HCT116 (cell line): ENCODE measurements at places on chromosomes 2 and 18.

DNA sequence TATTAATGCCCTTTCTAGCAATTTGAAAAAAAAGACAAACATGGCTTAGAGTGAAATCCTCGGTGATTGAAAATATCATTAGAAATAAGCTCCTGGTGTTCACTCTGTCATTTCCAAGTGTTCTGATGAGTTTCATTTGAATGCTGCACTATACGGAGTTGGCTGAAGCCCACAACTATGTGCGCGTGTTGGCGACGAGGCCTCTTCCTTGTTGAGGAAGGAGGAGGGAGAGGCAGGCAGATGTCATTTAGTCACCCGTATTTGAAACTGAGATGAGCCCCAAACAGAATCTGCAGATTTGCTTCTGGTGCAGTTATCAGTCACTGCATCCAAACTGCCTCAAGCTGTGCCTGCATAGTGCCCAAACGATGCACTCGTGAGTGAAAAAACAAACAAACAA, 23.5 kb upstream of the SKOR2 start:
- DNase-seq, result no peak

GRCh38 chr18:78518805-78519204, 460.8 kb upstream of the SALL3 start:
- no peak for DNase-seq

DNA sequence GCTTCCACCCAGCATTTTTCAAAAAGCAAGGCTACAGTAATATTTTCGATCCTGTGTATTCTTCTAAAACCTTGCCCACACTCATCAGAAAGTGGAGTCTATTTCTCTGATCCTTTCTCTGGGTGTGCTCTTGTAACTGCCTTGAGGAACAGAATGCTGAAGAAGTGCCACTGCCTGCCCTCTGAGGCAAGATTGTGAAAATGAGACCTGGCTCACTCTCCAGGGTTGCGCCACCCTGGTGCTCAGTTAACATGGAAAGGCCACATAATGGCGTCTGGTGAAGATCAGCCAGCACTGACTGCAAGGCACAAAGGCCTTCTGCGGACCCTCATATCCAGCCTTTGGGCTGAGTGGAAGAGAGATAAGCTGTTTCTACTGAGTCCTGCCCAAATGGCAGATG, 11.2 kb upstream of the SH3RF3 start:
- DNase-seq, result no peak

- peak; percentile 13 for DNase-seq
Observed at GRCh38 chr2:94956797-94957391, 68.6 kb upstream of the MAL start.

DNA sequence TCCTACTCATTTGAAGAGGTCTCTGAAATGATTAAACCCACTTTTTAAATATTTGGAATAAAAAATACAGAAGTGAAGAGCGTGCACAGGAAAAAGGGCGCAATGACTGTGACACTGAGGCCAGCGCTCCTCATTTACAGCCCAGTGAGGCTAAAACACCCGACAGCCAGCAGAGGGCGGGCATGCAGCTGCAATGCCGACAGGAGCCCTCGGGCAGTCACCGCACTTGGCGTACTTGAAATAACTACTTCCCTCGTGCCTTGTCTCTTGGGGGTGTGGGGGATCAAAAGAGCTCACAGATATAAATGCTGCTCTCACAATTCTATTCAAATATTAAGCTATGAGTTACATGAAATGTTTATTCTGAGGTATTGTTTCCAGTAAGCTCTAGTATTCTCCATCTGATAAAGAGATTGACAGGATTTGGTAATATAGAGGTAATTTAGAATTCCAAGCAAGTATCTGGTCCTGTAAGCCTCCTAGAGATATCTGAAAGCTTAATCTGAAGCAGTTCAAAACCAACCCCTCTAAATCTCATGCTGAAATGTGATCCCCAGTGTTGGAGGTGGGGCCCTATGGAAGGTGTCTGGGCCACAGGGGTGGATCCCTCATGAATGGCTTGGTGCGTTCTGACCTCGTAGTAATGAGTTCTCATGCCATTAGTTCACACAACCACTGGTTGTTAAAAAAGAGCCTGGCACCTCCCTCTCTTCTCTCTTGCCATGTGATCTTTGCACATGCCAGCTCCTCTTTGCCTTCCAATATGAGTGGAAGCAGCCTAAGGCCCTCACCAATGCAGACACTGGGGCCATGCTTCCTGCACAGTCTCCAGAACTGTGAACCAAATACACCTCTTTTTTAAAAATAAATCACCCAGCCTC, 93.6 kb downstream of the ZAP70 start:
- DNase-seq, result peak; percentile 45

DNA sequence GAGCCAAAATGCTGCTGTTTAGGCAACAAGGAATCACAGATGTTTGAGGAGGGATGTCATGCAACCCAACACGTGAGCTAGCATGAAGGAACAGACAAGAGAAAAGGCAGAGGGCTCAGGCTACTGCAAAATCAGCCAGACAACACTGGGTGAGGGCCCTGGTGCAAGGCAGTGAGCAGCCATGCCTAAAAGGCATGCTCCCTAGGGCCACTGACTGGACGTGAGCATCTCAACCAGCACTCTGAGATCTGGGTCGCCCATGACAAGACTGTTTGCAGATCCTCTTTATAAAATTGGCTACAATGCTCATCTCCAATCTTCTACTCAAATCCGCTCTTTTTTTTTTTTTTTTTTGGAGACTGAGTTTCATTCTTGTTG, 49.1 kb downstream of the KIAA2012 start:
- no peak for DNase-seq

- DNase-seq, result no peak
Observed at GRCh38 chr2:186884587-186884986, 35.6 kb upstream of the ZSWIM2 start.

DNA sequence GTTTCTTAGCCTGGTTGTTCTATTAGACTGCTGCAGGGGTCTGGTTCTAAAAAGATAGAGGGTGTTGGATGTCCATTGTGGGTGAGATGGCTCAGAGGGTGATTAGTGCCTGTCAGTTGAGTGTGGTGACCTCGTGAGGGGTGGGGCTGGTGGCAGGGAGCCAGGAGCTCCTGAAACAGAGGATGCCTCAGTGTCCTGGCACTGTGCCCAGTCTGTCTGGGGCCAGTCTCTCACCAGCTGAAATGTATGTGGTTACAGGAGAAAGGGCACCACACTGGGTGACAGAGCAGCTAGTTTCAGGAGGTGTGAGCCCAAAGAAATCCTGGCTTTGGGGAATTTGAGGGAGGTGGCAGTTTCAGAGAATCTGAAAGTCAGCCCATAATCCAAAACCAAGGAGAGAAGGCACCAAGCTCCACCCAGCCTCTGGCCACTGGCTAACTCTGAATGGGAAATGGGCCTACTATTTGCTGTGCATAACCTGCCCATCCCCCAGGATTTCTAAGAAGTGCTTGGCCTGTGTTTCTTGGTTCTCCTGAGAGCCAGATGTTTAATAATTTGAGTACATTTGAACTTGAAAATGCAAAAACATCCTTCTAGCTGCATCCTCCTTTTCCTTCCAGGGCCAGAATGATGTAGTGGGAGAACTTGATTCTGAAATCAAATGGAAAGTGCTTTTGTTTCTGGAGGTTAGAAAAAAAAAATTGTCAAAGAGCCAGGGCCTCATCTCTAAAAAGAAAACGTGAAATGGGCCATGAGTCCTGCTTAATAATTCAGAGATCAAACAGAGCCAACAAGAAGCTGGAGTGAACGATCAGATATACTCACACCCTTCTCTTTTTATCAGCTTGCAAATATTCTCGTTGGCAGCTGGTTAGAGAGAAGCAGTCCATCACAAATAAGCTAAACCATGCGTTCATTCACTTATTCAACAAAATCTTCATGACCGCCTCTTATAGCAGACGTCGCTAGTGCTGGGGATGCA, 92.3 kb downstream of the B3GNT2 start:
- DNase-seq, result no peak

GRCh38 chr2:59314031-59314766, 1073.1 kb upstream of the FANCL start:
- no peak for DNase-seq

- no peak for DNase-seq
Observed at GRCh38 chr18:59068276-59069071, 71.2 kb upstream of the SEC11C start.

DNA sequence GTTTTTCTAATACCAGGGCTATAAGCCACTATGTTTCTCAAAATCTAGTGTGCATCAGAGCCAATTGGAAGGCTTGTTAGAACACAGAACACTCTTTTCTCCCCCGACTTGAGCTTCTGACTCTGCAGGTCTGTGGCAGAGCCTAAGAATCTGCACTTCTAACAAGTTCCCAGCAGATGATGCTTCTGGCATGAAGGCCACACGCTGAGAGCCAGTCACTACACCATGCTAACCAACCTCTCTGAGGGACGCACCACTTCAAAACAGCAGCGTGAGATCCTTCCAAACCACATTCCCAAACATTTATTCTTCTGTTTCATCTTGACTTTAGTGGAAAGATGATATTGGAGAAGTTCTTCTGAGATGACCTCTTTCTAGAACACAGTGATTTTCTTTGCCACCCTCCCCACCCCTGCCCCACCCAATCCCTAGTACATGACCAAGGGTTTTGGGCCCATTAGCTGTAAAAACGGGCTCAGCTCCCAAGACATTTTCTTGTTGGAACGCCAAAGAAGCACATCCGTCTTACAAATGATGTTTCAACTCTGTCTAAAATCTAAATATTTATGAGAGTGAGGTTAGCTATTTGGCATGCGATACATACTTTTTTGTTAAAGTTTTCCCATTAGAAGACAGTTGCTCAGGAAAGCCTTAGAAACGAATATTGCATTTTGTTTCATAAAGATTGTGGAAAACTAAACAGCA, 391.9 kb downstream of the TMEM182 start:
- no peak for DNase-seq

GRCh38 chr18:48792141-48792540, 158.6 kb downstream of the SMAD7 start:
- DNase-seq, result no peak

- no peak for DNase-seq
Observed at GRCh38 chr18:76317136-76317535, 177.9 kb downstream of the ZNF516 start.

- no peak for DNase-seq
Observed at GRCh38 chr2:121171625-121172119, 113.3 kb downstream of the TFCP2L1 start.

- no peak for DNase-seq
Observed at GRCh38 chr2:189305291-189305943, 125.9 kb upstream of the COL5A2 start.

DNA sequence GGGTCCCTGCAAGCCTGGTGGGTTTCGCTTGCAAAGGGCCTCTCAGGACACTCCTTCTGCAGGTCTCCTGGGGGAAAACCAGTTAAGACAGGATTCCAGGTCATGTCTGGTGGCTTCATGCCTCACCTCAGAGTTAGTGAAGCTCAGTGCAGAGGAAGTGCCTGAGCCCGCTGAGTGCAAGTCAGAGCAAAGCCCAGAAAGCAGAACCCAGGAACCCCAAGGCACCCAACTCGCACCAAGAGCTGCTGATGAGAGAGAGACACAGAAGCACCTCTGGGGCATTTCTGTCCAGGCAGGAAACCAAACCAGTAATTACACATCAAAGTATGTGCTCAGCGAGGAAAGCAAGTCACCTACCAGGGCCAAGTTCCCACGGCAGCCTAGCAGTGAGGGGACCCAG, 78.4 kb downstream of the ARHGEF4 start:
- no peak for DNase-seq

GRCh38 chr2:239251971-239252370, 148.8 kb downstream of the HDAC4 start:
- DNase-seq, result no peak

- DNase-seq, result no peak
Observed at GRCh38 chr2:200314976-200315567, 8.6 kb downstream of the SPATS2L start.

GRCh38 chr18:24986666-24987302, 365.2 kb downstream of the ZNF521 start:
- no peak for DNase-seq

DNA sequence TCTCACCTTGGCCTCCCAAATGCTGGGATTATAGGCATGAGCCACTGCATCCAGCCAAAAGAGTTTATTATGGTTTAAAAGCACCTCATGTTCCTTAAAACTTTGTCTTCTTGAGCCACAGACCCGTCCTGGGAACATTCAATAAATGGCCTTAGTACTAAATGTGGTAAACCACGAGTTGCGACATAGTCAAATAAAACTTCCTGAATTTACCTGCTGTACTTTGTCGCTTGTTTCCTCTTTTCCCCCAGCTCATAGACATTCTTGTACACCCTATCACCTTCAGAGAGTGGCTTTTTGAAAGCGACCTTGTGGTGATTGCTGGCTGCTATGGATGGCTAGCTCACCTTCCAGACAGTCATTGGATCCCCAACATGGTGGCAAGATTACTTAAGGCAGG, 310.4 kb downstream of the LRRTM1 start:
- no peak for DNase-seq

- peak; percentile 79 for DNase-seq
Observed at GRCh38 chr2:237122214-237122666, 36.6 kb downstream of the COPS8 start.

DNA sequence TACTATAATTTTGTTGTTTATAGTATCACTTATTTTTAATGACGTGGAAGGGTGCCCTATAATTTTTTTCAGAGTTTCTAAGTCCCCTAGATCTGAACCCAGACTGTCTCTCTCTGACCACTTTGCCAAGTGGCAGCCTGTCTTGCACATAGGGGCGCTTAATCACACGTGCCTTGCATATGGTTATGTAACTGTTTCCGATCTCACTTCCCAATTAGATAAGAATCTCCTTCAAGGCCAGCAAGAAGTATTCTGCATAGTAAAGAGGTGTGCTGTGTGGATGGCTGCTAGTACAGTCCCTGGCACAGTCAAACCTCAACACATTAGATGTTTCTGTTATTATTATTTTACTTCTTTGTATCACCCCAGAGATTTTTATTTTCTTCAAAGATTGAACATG, 197.8 kb upstream of the SIX2 start:
- no peak for DNase-seq

DNA sequence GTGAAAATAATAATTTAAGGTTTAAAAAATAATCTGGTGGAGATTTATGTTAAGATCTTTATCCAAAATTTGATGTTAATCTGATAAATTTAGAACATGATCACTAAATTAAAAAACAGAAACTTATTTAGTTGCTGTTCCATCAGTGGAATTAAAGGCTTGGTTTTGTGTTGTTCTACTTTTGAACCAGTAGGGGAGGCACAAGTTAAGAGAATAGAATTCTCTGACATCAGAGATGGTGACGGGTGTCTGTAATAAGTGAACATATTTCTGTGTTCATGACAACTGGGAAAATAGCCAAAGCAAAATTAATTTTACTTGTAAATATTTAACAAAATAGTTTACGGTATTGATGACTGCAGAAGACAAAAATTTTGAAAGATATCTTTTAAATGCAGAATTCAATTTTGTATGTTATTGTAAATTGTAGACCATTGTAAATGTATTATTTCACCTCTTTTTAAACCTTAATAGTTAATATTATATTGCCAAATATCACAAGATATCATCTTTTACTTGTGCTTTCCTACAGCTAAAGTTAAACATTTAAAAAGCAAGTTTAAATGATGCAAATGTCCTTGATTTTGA, 106.0 kb downstream of the UBR3 start:
- peak; percentile 22 for DNase-seq

GRCh38 chr18:59423259-59423658, 64.2 kb upstream of the LMAN1 start:
- DNase-seq, result no peak

- DNase-seq, result no peak
Observed at GRCh38 chr2:24577481-24577880, 86.4 kb downstream of the NCOA1 start.

- DNase-seq, result no peak
Observed at GRCh38 chr2:29207352-29208148, 92.3 kb downstream of the CLIP4 start.
